Ammon's horn (tissue), 1 donor: ENCODE measurements at places on chromosomes 13 and 19.

GRCh38 chr13:30832845-30833332 lies 73.2 kb upstream of the MEDAG start:
- no peak for DNase-seq

DNA sequence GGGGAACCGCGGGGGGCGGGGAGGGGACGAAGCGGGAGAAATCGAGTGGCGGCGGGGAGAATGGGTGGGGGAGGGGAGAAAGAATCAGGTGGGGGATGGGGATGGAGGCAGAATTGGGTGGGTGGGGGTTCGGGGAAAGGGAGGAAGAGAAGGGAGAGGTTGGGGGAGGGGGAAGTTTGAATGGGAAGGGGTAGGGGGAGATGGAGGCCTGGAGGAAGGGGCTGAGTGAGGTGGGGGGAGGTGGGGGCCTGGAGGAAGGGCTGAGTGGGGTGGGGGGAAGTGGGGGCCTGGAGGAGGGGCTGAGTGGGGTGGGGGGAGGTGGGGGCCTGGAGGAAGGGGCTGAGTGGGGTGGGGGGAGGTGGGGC lies 403 bp upstream of the ADAMTS10 start:
- no peak for DNase-seq

DNA sequence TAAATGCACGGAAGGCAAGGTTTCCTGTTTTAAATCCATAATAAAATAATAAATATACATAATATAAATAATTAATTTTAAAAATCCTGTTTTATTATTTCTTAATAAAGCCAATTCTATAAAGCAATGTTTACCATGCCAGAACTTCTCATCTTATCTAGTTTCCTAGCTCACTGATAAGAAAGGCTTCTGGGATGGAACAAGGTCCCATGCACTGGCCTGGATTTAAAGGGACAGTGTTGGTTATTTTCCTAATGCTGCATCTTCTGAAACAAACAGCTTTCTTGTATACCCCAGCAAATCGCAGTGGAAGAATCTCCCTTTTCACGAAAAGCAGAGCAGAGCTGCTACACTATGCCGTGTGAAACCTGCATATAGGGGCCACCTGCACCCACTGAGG lies 68.8 kb downstream of the LNX2 start:
- no peak for DNase-seq

- DNase-seq: peak; percentile 23
Observed at GRCh38 chr13:114222461-114222968, 12.2 kb upstream of the CDC16 start.

- DNase-seq: no peak
Observed at GRCh38 chr19:13094771-13095392, 7.8 kb downstream of the LYL1 start.

GRCh38 chr19:58538257-58539168 lies 5.4 kb upstream of the TRIM28 start:
- DNase-seq: no peak
